WTC11 (cell line): ENCODE measurements at places on chromosomes 7 and 10.

- DNase-seq, result no peak
- H3K36me3 ChIP-seq, result peaks cover 100% of the 10 kb centered on the region
- H3K27ac ChIP-seq, result no peak overlapping the region
- H3K4me1 ChIP-seq, result no peaks in the 10 kb centered on the region
- H3K4me3 ChIP-seq, result no peak overlapping the region
- H3K27me3 ChIP-seq, result peaks cover 43% of the 10 kb centered on the region
Observed at GRCh38 chr7:5063698-5064097, 18.0 kb downstream of the RBAK start.

DNA sequence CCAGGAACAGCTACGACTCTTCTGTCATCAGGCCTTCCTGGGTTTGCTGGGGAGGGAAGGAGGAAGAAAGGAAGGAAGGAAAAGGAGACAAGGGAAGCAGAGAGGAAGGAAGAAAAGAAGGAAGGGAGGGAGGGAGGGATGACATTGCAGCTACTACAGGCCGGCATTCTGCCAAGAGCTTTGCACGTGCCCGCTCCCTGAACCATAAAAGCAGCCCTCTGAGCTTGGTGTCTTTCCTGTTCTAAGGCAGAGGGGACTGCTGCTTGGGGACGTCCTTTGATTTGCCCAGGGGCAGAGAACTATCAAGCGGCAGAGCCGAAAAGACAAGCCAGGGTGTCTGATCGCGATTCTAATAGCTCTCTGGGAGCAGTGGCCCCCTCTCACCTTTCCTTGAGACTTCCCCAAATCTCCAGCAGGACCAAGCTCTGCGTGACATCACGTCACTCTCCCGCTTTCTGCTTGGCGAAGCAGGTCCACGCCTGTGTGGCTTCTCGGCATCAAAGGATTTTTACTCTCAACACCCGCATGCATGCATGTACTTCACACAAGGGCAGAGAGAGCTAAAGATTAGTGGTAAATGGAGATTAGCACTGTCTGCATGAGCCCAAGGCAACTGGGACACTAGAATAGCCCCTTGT, 167.8 kb upstream of the AUTS2 start:
- no peak overlapping the region for H3K27ac ChIP-seq
- no peak for DNase-seq
- H3K4me1 ChIP-seq, result peaks cover 15% of the 10 kb centered on the region
- peaks cover 30% of the 10 kb centered on the region for H3K27me3 ChIP-seq

DNA sequence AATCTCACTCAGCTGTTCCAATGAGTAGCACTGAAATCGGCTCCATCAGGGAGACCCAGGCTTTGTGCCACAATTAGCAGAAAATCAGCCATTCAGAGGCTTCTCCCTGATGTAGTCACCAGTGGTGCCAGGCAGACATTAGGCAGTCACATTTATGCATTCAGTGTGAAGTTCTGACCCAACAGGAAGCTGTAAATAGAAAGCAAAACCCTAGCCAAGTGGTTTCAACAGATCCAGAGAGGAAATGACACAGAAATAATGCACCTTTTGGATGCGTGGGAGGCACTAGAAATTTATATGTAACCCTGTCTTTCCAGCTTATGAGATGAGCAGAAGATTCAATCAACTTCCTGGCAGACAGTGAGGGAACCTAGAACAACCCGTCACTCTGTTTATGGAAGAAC, 186.4 kb downstream of the PDE1C start:
- H3K36me3 ChIP-seq, result no peaks in the 10 kb centered on the region
- no peak for DNase-seq
- H3K27ac ChIP-seq, result no peak overlapping the region
- peaks cover 7% of the 10 kb centered on the region for H3K4me1 ChIP-seq

DNA sequence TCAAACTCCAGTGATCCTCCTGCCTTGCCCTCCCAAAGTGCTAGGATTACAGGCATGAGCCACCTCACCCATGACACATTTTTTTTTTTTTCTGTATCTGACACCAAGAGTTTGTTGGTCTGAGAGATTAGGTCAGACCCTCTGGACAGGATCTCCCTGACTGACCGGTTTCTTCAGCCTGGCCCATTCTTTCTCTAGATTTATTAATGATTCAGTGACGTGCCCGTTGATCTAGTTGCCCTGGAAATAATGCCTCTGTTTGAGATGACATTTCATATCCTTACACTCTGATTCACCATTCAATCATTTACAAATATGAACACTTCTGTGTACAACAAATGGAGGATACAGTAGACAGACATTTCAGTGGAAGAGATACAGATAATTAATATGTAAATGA, 1.4 kb upstream of the ZNF212 start:
- peaks cover 13% of the 10 kb centered on the region; the same call in 1 of the 2 replicates for H3K27me3 ChIP-seq
- peaks cover 11% of the 10 kb centered on the region for H3K4me1 ChIP-seq
- DNase-seq, result no peak

DNA sequence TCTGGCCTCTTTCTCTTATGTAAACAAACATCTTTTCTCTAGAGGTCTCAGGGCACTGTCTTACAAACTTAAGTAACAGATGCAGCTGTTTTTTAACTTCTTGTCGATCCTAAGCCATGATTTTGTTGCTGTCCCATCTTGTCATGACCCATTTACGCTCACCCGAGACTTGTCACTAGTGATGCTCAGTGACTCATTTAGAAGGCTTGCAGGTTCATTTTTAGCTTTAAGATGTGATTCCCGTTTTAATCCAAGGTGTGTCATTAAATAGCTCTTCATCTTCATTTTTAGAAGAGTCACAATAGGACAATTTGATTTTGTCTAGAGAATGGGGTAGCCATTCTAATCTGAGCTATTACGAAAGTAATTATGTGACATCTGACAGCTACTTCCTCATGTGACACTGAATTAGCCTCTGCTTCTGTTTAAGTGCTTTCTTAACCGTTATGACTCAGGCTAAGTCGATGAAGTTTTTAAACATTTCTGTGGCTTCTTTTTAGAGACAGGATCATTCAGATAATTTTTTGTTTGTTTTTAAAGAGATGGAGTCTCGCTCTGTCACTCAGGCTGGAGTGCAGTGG, 42.7 kb downstream of the SPDYE5 start:
- peaks cover 3% of the 10 kb centered on the region; the same call in 1 of the 2 replicates for H3K4me1 ChIP-seq
- no peak for DNase-seq
- H3K36me3 ChIP-seq, result peaks cover 37% of the 10 kb centered on the region
- 0 out of 2 replicates have a peak overlapping the region, but pooled peaks have one; percentile 15 for H3K27ac ChIP-seq
- H3K27me3 ChIP-seq, result no peaks in the 10 kb centered on the region

- H3K4me1 ChIP-seq, result peaks cover 55% of the 10 kb centered on the region
- peak overlapping the region; percentile 97 for H3K27ac ChIP-seq
- peak; percentile 15 for DNase-seq
- no peaks in the 10 kb centered on the region for H3K27me3 ChIP-seq
Observed at GRCh38 chr7:93981480-93981874, 22.7 kb downstream of the BET1 start.

DNA sequence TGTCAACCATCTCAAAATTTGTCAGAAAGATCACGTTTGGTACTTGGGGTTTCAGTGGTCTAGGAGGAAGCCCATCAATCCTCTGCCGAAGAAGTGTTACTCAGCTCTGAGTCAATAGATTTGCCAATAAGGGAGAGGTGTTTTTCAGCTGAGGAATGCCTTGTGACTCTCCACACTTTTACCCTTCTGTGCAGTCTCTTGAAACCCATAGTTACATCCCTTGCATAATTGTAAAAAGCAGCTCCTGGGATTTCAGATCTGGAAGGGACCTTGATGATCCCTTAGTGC, 47.5 kb downstream of the INSYN2A start:
- 0 out of 2 replicates have a peak overlapping the region, but pooled peaks have one; percentile 40 for H3K27ac ChIP-seq
- peaks cover 70% of the 10 kb centered on the region for H3K4me1 ChIP-seq
- DNase-seq, result no peak
- no peaks in the 10 kb centered on the region for H3K36me3 ChIP-seq
- H3K4me3 ChIP-seq, result no peak overlapping the region
- no peaks in the 10 kb centered on the region for H3K27me3 ChIP-seq

DNA sequence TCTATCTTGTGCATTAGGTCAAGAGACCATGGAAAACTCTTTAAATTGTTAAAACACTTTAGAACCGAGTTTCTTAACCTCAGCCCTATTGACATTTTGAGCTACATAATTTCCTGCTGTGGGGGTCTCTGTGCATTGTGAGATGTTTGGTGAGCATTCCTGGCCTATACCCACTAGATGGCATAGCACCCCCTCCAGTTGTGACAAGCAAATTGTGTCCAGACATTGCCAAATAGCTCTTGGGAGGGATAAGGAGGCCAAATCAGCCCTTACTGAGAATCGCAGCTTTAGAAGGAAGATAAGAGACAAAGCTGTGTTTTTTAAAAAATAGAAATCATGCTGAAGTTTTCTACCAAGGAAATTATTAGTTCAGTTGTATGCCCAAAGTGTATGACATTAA, 1158.5 kb upstream of the C7orf33 start:
- no peak overlapping the region for H3K4me3 ChIP-seq
- peaks cover 80% of the 10 kb centered on the region for H3K27me3 ChIP-seq
- DNase-seq, result peak; percentile 30
- H3K27ac ChIP-seq, result no peak overlapping the region
- H3K4me1 ChIP-seq, result no peaks in the 10 kb centered on the region

DNA sequence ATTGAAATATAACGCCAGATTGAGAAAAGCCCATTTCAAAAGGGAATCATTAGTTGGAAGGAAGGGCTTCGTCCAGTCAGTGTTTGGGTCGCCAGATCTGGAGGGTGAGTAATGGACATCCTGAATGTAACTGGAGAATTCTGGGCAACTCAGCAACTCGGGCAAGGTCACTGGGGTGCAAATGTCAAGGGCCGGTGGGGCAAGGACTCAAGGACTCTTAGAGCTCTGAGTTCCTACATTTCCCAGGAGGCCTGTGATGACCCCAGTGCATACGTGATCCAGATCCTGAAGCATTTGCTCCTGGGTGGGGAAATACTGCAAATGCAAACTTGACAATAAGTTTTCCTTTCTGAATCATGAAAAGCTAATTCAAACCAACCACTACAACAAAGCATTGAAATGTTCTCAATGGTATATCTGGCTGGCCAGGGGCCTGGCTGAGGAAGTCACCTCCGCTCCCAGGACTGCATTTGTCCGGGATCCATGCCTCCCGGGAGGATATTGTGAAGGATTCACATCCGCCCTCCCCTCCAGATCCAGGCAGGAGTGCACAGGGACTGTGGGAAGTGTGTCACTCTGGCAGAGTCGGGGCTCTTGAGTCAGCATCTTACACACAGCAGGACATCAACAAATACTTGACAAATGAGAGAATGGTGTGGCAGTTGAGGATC, 164.0 kb downstream of the FANK1 start:
- H3K4me1 ChIP-seq, result peaks cover 11% of the 10 kb centered on the region
- no peaks in the 10 kb centered on the region; the same call in 1 of the 2 replicates for H3K36me3 ChIP-seq
- no peak overlapping the region for H3K27ac ChIP-seq
- no peak for DNase-seq

GRCh38 chr7:22051886-22052673, 106.4 kb upstream of the CDCA7L start:
- H3K27ac ChIP-seq, result no peak overlapping the region; the same call in 1 of the 2 replicates
- H3K4me3 ChIP-seq, result no peak overlapping the region
- peaks cover 33% of the 10 kb centered on the region for H3K4me1 ChIP-seq
- no peaks in the 10 kb centered on the region for H3K27me3 ChIP-seq
- no peaks in the 10 kb centered on the region for H3K36me3 ChIP-seq

GRCh38 chr10:115129752-115130151, 36.6 kb downstream of the ATRNL1 start:
- peaks cover 23% of the 10 kb centered on the region for H3K36me3 ChIP-seq
- H3K27me3 ChIP-seq, result no peaks in the 10 kb centered on the region
- DNase-seq, result no peak
- H3K4me3 ChIP-seq, result no peak overlapping the region
- no peaks in the 10 kb centered on the region for H3K4me1 ChIP-seq

DNA sequence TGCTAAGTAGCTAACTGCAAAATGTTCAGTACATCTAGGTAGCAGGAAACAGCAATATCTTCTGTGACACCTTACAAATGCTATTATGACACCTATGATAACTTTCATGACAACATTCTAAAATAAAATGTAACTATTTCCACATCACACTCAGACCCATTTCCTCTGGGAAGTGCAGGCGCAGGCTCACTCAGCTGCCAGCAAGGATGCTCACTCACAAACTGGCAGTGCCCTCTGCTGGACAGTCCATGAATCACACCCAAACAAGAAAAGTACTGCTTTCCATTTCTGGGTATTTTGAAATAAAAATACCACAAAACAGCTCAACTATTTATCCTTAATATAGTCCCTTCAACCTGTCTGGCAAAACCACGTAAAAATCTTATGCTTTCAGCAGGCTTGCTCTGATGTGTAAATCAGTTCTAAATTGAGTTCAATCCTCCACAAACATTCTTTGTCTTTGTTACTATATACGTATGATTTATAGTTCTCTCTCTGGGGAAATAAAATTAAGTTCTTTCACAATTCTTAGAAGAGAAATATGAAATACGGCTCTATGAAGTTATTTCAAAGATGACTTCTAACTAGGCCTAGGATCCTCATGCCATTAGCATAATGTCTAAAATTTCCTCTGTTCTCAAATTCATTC, 176.6 kb downstream of the PARD3 start:
- peak; percentile 86 for DNase-seq
- no peak overlapping the region for H3K27ac ChIP-seq
- no peak overlapping the region for H3K4me3 ChIP-seq
- no peaks in the 10 kb centered on the region for H3K27me3 ChIP-seq

GRCh38 chr10:102642736-102643335, 1.4 kb upstream of the TRIM8 start:
- peak; percentile 52 for DNase-seq
- peaks cover 4% of the 10 kb centered on the region; the same call in 1 of the 2 replicates for H3K27me3 ChIP-seq
- no peaks in the 10 kb centered on the region for H3K36me3 ChIP-seq
- peak overlapping the region; percentile 87 for H3K4me3 ChIP-seq
- peak overlapping the region; percentile 94 for H3K27ac ChIP-seq

DNA sequence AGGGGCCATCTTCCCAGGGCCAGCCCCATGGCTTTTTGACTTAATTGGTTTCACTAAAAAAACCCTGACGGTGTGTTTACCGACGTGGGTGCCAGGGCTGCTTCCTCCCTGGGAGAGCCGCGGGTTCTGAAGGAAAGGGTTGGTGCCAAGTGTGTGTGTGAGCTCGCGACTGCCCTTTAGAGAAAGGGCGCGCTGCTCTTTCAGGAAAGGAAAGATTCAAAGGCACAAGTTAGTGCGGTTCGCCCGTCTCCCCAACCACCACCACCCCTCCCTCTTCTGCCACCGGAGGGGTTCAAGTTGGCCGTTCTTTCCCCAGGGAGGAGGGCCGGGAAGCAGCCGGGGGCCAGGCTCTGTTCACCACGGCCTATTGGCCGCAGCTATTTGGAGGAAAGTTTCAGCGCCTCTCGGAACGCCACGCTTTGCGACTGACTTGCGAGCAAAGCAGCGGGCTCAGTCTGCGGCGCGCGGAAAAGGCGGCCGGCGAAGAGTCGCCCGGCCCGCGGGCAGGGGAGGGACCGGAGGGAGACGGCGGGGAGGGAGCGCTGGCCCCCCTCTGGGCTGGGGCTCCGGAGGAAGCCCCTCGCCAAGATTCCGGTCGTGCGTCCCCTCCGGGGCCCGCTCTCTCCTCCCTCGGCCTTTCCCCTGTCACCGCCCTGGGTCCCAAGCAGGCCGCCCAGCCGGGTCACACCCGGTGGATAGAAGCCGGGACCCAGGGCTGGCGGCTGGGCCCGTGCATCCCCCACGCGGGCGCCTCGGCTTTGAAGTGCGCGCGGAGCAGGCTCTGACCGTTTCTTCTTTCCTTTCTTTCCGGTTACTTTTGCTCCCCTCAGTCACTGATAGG, 165.9 kb upstream of the PPP1R3A start:
- peak overlapping the region; percentile 95; the same call in 1 of the 2 replicates for H3K27ac ChIP-seq
- no peaks in the 10 kb centered on the region for H3K36me3 ChIP-seq
